ENCODE measurements at places on chromosomes 11 and 22.

GRCh38 chr11:10397226-10397987 lies 57.7 kb upstream of the AMPD3 start:
- DNase-seq = no peak

GRCh38 chr11:69370984-69371709 lies 77.2 kb downstream of the MYEOV start:
- DNase-seq = no peak

DNA sequence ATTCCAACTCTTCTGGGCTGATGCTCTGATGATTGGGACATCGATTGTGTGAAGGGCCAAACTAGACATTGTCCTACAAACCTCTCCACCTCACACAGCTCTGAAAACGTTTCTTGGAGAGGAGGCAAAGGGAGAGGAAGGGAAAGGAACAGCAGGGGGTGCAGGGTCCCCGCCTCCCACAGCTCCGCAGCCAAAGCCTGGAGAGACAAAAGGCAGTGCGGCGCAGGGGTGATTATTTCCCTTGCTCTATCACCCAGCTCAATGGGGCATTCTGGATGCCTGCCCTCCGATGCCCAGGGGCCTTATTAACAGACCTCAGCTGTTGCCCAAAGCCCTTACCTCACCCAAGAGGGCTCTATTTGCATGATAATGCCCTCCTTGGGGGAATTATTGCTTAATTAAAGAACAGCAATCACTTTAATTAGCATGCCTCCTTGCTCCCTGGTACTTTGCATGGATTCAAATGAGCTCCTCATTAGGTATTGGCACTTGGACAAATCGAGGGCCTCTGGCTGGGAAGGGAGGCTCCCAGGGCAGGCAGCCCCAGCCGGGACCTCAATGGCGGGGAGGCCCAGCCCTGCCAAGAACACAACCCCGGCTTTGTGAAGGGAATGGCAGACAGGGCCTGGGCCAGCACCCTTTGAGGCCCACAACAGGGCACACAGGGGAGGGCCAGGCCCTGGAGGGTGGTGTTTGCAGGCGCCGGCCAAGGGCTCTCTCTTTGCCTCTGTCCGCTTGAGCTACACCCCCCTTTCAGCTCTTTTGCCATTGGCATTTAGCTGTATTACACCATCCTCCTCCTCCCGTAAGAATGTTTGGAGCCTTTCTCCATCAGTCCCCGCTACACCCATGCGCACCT lies 19.8 kb upstream of the CDON start:
- DNase-seq = no peak

DNA sequence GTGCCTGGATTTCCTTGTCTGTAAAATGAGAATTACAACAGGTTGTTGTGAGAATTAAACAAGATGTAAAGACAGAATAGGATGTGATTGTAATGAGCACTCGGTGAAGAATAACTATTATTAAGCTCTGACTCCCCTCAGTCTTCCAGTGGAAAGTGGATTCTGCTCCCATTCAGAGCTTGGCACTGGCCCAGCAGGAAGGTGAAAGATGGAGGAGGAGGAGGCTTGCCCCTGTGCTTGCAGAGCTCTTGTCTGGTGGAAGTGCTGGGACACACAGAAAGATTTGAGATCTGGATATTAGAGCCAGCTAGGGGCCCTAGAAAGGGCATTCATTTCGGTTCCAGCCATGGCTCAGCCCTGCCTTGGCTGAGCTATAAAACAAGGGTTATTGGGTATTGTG lies 28.2 kb downstream of the PHLDB1 start:
- no peak for DNase-seq

- no peak for DNase-seq
These were observed 46.9 kb downstream of the MICAL2 start for GRCh38 chr11:12157241-12157661.

DNA sequence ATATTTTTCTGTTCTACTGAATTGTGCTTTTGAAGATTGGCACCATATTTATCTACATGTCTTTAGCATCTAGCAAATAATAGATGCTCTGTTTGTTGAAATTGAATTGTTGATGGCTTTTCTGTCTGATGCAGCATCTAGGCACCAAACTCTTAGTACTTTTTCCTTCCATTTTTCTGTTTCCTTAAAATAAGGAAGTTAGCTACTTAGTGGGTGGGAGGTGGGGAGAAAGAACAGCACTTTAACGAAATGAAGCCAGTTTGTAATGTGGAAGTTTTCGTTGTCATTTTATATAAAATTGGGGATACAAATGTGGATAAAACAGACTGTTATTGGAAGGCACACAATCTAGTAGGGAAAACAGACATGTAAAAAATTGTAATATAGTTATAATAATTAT lies 76.6 kb downstream of the HIPK3 start:
- DNase-seq = no peak

GRCh38 chr11:40290171-40290631 lies 1169.3 kb downstream of the LRRC4C start:
- no peak for DNase-seq

DNA sequence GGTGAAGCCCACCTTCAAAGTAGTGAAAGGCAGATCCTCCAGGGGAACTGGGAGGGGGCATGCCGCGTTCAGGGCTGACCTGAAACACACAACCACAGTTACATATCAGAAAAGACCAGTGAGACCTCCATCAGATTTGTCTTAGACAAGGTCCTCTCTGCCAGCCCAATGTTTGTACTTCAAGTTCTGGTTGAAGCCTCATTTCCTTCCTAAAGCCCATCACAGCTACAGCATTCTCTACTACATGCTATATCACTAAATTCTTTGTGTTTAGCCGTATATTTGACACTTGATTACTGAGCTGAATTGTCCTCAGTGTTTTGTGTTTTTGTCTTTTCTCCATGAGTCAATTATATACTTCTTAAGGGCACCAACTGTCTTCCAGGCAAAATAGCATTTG lies 40.1 kb downstream of the PI4KA start:
- no peak for DNase-seq

DNA sequence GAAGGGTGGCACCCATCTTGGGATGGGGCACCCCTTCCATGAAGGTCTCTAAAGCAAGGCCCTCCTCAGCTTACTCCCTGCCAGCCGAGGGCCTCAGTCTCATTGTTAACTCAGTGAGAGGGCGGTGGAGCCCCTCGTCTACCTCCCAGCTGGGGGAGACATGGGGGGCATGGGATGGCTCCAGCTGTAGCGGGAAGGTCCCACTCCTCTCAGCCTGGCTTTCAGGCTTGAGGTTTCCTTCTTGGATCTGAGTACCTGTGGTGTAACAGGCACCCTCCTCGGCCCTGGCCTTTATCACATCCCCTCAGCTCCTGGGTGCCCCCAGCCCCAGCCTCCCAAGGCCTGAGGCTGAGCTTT lies 2.0 kb downstream of the MIF start:
- DNase-seq = no peak

DNA sequence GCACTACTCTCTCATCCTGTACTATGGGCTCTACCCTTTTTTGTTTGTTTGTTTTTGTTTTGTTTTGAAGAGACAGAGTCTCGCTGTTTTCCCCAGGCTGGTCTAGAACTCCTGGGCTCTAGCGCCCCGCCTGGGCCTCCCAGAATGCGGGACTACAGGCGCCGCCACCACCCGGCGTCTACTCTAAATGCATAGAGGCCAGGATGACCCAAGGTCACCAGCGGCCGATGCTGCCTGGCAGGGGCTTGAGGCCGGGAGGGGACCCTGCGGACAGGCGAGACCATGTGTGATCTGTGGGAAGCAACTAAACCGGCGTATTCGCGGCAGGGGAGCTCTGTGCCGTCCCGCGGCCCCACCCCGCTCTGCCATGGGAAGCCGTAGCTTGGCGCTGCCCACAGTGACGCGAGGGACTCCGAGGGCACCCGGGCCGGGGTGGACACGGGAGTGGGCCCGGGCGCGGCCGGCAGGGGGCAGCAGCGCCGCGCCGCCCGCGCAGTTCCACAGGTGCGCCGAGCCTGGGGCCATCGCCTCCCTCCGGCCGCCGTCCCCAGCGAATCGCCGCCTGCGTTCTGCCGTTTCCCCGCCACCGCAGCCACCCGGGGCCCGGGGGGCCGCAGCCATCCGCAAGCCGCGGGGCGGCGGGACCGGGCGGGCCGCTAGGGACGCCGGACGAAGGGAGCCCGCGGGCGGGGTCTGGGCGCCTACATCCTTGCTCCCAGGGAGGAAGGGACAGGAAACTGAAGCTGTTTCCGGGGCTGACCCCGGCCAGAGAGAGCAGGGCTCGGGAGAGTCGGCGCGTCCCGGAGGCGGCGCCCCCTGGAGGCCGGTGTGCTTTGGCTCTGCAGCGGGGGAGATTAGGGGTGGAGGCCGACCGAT lies 12.3 kb upstream of the HDHD5 start:
- DNase-seq = peak; percentile 52

GRCh38 chr11:73217131-73217809 lies 811 bp upstream of the P2RY2 start:
- no peak for DNase-seq

- DNase-seq = peak; percentile 45
These were observed 81.4 kb upstream of the GRK3 start for GRCh38 chr22:25482868-25483639.

DNA sequence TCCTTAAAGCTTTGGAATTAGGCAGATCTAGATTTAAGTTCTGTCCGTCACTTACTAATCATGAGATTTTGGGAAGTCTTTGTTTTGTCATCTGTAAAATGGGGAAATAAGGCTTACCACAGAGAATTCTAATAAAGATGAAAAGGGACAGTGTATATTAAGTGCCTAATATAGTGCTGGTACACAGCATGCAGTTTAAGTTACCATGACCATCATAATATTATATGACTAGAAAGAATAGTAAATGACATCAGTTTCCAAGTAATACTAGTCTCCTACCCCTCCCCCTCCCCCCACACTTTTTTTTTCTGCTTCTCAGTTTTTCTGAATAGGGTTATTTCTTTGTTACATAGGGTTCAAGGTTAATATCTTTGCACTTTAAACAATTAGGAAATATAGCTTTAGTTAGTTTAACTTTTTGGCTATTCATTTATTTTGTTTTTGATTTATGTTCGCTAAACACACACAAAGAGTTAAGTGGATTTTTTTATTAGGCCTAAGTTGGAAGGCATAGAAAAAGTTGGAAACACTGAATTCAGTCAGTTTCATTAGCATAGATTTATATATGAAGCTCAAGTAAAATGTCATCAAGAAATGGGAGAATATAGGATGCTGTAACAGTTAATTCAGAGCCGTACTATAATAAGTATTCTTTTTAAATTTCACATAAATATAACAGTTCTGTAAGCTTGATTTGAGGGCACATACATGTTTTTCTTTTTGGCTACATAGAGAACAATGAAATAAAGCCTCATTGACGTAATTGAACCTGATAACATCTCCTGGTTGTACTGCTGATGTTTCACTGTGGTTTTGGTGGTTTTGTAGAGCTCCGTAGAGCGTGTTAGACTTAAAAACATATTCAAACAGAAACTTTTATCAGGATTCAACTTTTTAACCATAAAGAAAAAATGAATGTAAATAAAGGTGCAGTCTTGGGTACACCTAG lies 121.2 kb downstream of the PDE3B start:
- DNase-seq = no peak

- DNase-seq = no peak
These were observed 226.9 kb downstream of the INSC start for GRCh38 chr11:15341587-15341986.

DNA sequence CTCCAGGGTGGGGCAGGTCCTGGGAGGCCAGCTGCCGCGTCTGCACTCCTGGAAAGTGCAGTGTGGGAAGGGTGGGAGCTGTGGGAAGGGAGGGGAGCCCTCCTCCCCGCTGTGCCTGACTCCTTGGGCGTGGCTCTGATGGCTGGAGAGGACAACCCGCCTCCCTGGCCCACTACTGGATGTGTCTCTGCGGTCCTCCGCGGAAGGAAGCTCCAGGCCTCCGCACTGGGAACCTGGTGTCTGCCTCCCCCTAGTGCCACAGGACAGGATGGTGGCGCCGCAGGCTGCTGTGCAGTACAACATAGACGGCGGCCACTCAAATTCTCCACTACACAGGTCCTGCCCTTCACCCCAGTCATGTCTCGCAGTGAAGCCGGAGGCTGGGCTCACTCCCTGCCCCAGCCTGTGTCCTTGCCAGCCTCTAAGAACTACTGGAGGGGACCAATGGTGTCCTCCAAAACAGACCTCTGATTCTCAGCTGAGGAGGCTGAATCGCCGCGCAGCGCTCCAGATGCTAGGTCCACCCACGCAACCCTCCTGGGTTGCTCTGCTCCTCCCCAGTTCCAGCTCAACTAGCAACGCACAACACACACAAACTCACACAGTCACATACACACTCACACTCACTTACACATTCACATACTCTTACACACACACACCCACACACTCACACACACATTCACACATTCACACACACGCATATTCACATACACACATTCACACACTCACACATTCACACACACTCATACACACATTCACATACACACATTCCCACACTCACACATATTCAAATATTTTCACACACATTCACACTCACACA lies 12.4 kb upstream of the DSCAML1 start:
- DNase-seq = no peak

DNA sequence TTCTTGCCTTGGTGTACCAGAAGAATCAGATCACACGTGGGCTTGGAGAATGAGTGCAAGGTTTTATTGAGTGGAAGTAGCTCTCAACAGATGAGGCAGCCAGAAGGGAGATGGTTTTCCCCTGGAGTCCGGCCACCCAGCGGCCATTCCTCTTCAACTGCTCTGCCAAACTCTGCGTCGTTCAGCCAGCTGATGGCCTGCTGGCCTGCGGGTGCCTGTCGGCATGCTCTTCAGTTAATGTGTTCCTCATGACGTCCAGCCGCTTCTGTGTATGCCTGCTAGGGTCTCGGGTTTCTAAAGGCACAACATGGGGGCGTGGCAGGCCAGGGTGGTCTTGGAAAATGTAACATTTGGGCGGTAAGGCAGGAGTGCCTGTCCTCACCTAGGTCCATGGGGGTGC lies 487.9 kb upstream of the LRRC4C start:
- DNase-seq = no peak

GRCh38 chr11:12961615-12962014 lies 47.5 kb upstream of the RASSF10 start:
- peak; percentile 15 for DNase-seq

DNA sequence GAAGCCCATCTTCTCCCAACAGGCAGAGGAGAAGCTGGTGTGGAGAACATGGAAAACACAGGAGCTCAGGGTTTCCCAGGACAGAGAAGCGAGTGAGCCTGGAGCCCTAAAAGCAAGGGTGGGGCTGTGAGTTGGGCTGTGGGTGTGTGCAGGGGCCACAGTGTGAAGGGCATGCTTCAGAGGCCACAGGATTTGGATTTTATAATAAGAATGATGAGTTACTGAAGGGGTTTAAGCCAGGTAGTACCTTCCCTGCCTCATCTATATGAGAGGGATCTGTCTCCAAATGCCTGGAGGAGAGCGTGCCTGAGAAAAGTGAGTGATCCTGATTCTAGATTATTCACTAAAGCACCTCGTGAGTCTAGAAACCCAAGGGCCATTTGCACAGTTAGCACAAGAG lies 106.8 kb downstream of the VPREB1 start:
- DNase-seq = no peak

GRCh38 chr11:103013421-103013820 lies 57.9 kb upstream of the MMP13 start:
- no peak for DNase-seq
